ENCODE measurements at places on chromosomes 3 and 15.
A peak's percentile ranks its signal among the peaks of the same experiment; 100 is the strongest.

- no peak for DNase-seq
These were observed 48.9 kb downstream of the HES1 start for GRCh38 chr3:194184801-194185200.

DNA sequence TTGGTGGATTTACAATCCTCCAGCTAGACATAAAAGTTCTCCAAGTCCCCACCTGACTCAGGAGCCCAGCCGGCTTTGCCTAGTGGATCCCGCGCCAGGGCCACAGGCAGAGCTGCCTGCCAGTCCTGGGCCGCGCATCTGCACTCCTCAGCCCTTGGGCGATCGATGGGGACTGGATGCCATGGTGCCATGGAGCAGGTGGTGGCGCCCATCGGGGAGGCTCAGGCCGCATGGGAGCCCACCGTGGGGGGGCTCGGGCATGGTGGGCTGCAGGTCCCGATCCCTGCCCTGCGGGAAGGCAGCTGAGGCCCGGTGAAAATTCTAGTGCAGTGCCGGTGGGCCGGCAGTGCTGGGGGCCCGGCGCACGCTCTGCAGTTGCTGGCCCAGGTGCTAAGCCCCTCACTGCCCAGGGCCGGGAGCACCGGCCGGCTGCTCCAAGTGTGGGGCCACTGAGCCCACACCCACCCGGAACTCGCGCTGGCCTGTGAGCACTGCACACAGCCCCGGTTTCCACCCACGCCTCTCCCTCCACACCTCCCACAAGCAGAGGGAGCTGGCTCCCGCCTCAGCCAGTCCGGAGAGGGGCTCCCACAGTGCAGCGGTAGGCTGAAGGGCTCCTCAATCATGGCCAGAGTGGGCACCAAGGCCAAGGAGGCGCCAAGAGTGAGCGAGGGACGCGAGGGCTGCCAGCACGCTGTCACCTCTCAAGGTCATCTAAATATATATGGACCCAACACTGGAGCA is 38.8 kb upstream of the IGSF11 start:
- DNase-seq: no peak

GRCh38 chr3:170690661-170690981 is 104.7 kb upstream of the SLC7A14 start:
- no peak for DNase-seq

- DNase-seq: no peak
These were observed 152.7 kb downstream of the FEZF2 start for GRCh38 chr3:62220616-62221015.

GRCh38 chr15:75090388-75090734 is 67.0 kb downstream of the PPCDC start:
- DNase-seq: no peak

DNA sequence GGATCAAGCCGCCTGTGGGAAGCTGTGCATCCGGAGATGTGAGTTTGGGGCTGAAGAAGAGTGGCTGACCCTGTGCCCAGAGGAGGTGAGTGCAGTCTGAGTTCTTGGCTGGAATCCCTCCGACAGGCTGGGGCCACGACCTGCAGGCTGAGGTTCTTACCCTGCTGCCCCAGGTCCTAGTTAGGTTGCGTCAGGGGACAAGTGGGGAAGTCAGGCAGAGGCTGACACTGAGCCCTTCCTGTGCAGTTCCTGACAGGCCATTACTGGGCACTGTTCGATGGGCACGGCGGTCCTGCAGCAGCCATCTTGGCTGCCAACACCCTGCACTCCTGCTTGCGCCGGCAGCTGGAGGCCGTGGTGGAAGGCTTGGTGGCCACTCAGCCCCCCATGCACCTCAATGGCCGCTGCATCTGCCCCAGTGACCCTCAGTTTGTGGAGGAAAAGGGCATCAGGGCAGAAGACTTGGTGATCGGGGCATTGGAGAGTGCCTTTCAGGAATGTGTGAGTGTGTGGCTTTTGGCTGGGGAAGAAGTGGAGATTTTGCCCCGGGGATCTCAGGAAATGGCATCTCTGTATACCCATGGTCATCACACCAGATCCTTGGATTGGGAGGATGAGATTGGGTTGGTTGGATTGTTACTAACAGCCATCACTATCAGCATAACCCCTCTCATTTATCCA is 1.3 kb downstream of the PPM1M start:
- no peak for DNase-seq

DNA sequence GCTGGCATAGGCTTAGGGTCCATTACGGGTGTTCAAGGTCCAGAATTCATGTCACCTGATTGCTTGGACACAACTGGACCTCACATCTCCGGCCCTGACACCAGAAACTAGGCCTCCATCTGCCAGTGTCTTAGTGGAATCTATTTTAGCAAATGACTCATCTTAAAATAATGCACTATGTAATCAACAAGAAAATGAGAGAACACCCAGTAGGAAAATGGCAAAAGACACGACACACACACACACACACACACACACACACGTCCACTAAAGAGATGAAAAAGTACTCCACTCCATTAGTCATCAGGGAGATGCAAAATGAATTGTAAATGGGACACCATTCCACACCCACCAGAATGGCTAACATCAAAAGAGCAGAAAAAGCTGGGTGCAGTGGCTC is 11.2 kb downstream of the APBA2 start:
- DNase-seq: no peak

GRCh38 chr15:77632534-77633133 is at the start of gene LINGO1:
Gene LINGO1, minus strand, starts transcription at chr15:77632912. Its CDS starts 597 bp downstream, at chr15:77632315.
- DNase-seq: peak; percentile 10

DNA sequence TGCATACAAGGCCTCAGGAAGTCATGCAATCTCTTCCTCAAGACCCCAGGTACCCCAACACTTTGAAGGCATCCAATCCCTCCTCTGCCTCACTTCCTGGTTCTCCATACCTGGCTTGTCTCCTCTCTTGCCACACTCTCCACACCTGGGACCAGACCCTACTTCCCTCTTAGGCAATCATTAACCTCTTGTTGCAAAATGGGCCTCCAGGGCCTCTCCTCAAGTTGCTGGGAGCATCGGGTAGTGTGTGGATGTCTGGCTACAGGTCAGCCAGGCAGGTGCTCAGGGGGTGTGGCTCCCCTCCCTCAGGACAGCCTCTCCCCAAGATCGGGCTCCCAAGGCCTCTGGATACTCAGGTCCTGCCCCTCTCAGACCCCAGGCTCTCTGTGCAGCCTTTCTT is 8.6 kb downstream of the PLA2G4E start:
- no peak for DNase-seq

GRCh38 chr3:122536632-122537001 is 21.9 kb upstream of the KPNA1 start:
- DNase-seq: no peak

GRCh38 chr15:90876512-90877170 is 7.7 kb upstream of the FES start:
- DNase-seq: no peak

Measured in Kasumi-1 (cell line).